ENCODE measurements at places on chromosomes 12 and 14. TPM values are rescaled to one million over a fixed set of nuclear protein-coding genes. Genes with fewer than 3 reads are reported as not detected.

Gene TSHR
- total RNA-seq = not detected

- no peaks in the 10 kb centered on the region for H3K27me3 ChIP-seq
- DNase-seq = no peak
- H3K4me3 ChIP-seq = no peak overlapping the region
- peaks cover 2% of the 10 kb centered on the region for H3K4me1 ChIP-seq
Observed at GRCh38 chr14:67199016-67199415, 9.8 kb downstream of the GARIN2 start.

DNA sequence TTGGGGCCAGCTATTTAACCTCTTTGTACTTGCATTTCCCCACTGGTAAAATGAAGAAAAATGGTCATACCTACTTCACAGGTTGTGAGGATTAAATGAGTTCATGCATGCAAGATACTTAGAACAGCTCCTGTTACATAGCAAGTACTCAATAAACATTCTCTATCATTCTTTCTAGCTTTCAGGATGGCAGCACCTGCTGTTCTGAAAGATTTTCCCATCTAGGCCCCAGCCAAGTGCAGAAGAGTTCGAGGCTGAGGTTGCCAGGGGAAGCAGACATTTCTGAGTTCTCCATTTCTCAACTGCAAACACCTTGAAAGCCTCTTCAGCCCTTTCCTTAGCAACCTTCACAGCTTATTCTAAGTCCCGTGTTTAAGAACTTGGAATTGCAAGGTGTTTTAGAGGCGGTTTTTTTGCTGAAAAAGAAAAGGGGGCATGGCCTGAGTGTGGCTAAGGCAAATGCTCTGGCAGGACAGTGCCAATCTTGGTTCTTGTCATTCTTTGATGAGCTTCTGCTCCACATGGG, 73.0 kb upstream of the PRMT8 start:
- H3K27ac ChIP-seq = no peak overlapping the region
- DNase-seq = no peak
- peaks cover 33% of the 10 kb centered on the region for H3K27me3 ChIP-seq

Gene BDKRB1
- not detected for total RNA-seq

GRCh38 chr14:101979666-101980065, 15.3 kb downstream of the DYNC1H1 start:
- no peaks in the 10 kb centered on the region for H3K27me3 ChIP-seq
- DNase-seq = no peak
- H3K4me3 ChIP-seq = no peak overlapping the region
- peaks cover 78% of the 10 kb centered on the region for H3K36me3 ChIP-seq
- no peak overlapping the region for H3K27ac ChIP-seq
- H3K4me1 ChIP-seq = no peaks in the 10 kb centered on the region

- H3K27me3 ChIP-seq = no peaks in the 10 kb centered on the region
- no peak overlapping the region for H3K4me3 ChIP-seq
- no peak overlapping the region for H3K27ac ChIP-seq
Observed at GRCh38 chr12:59844750-59845149, 248.9 kb downstream of the SLC16A7 start.

DNA sequence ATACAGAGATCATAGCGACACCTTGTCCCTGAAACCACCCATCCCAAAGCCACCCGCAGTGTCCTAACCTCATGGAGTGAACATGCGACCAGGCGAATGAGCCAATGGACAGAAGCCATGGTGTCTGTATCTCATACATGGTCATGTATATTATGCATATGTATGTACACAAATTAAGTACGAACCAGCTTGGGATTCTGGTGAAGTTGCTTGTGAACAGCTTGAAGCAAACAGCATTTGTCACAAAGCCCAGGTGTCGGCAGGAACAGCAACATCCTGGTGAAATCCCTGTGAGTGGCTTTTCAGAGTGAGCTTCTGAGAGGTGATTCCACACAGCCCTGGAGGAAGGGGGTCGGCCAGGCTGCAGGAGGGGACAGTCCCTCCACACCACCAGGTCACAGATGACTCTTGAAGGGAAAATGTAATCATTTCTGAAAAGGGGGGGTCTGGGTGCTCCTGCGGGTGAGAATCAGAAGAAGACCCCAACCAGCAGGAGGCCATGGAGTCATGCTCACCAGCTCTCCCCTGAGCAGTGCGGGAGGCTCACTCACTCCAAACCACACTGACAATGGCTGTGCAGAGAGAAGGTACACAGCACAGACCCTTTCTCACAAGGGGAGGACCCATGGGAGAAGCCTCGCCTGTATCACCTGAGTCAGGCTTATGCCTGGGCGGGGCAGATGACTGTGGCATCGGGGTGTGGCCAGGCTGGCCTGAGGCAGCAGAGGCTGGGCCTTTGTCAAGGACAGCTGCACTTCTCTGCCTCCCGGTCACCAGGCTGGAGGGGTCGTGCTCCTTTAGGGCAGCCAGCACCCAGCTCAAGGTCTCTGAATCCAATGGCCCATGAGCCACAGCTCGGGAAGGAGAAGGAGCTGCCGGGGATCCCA, 14.3 kb downstream of the CHGA start:
- no peak for DNase-seq
- H3K4me3 ChIP-seq = no peak overlapping the region
- H3K27me3 ChIP-seq = no peaks in the 10 kb centered on the region
- H3K36me3 ChIP-seq = no peaks in the 10 kb centered on the region
